Cerebellar nuclear complex (tissue), 1 donor: ENCODE measurements at places on chromosomes 16 and 17.

GRCh38 chr17:81294512-81295030 is 536 bp downstream of the SLC38A10 start:
- DNase-seq, result no peak

DNA sequence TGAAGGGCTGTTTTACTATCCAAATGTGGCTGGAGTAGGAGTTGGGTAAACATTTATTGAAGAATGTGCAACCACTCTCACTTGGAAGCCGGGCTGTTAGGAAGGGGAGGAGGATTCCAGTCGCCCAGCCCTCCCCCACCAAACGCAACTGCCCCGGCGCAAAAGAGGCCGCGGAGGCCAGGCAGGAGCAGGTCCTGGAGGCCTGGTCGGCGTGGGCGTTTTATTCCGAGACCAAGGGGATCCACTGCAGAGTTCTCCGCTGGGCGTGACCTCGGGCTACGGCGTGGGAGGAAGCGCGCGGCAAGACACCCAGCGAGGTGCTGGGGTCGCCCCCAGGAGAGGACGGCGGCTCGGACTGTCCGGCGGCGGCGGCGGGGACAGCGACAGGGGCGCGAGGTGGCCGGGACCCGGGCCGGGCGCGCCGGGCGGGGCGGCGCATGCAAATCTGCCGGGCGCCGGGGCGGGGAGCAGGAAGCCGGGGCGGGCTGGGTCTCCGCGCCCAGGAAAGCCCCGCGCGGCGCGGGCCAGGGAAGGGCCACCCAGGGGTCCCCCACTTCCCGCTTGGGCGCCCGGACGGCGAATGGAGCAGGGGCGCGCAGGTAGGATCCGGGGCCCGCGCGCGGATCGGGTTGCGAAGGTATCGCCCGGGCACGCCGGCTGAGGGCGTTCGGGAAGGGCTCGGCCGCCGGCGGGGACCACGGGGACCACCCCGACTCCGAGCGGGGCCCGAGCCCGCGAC is at the start of gene IL4R:
TSS of gene IL4R (plus strand) at position 553 of the 739 bp plus-strand sequence. CDS start 26,230 bp downstream, outside the sequence.
- DNase-seq, result no peak

- no peak for DNase-seq
Measured at GRCh38 chr16:86010680-86011141, 111.7 kb downstream of the IRF8 start.

DNA sequence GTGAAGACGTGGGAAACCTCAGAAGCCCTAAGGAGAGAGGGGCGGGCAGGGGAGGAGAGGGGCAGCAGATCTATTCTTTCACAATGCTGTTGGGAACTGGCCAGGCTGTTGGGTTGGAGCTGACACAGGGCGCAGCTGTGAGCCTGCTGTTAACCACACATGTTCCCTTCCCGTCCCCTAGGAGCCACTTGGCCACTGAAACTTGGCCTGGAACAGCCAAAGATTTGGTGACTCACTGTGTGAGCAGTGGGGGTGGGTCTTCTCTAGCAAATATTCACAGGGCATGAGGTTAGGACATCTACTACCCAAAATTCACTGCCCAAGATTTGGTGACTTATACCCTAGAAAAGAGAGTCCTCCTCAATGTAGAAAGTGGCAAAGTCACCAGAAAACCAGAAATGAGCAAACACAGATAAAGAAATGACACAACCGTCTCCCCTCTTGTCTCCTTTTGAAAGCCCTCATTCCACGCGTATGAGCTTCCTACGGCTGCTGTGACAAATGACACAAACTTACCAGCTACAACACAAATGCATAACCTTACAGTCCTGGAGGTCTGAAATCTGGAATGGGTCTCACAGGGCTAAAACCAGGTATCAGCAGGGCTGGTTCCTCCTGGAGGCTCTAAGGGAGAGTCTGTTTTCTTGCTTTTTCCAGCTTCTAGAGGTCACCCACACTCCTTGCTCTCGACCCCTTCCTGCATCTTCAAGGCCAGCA is 6.3 kb downstream of the TBC1D16 start:
- no peak for DNase-seq

DNA sequence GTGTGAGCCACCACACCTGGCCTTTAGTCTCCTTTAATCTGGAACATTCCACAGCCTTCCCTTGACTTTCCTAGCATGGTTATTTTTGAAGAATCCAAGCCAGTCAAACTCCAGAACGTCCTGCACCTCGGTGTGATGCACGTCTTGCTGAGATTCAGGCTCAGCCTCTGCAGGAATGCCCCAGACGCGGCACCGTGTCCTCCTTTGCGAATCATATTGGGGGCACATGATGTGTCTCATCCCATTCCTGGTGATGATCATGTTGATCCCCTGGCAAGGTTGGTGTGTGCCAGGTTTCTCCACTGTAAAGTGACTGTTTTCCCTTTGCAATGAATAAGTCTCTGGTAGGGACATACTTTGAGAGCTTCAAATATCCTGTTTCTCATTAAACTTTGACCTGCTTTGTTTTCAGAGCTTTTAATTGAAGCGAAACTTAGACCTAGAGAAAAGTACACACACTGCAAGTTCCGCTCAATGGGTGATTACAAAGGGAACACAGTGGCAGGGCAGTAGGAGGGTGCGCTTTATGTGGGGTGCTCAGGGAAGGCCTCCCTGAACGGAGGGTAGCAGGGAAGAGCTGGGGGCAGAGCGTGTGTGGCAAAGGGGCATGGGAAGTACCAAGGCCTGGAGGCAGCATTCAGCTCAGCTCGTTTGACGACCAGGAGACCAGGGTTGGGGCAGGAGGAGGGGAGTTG is 9.6 kb upstream of the ATP2C2 start:
- no peak for DNase-seq
